Anterior cingulate cortex (tissue), 58 donors: ENCODE measurements at places on chromosomes 7 and 10.

DNA sequence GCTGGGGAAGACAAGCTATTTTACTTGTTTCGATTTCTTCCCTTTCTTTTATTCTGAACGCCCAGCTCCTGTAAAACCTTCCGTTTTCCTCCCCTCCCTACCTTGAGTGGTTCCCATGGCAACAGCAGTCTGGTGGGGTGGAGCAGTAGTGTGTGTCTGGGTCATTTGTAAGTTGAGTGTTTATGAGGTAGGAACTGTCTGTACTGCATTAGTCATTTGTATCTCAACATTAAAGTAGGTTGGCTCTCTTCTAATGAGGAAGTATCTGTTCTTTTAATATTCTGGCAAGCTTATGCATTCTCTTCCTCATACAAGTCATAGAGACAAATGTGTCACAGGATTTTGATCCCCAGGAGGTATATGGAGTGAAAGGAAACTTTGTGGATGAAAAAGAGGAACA, 85.3 kb upstream of the CCDC6 start:
- no peak for DNase-seq

- DNase-seq = peak; percentile 9
Measured at GRCh38 chr7:37942934-37943610, 22.6 kb downstream of the EPDR1 start.

- no peak for DNase-seq
Measured at GRCh38 chr7:31497516-31497915, 16.4 kb upstream of the ITPRID1 start.

- no peak for DNase-seq
Measured at GRCh38 chr7:16326106-16326505, 95.2 kb downstream of the CRPPA start.

GRCh38 chr7:158811894-158812293, 17.4 kb downstream of the ESYT2 start:
- no peak for DNase-seq

- DNase-seq = no peak
Measured at GRCh38 chr7:121480058-121480457, 84.0 kb upstream of the FAM3C start.

DNA sequence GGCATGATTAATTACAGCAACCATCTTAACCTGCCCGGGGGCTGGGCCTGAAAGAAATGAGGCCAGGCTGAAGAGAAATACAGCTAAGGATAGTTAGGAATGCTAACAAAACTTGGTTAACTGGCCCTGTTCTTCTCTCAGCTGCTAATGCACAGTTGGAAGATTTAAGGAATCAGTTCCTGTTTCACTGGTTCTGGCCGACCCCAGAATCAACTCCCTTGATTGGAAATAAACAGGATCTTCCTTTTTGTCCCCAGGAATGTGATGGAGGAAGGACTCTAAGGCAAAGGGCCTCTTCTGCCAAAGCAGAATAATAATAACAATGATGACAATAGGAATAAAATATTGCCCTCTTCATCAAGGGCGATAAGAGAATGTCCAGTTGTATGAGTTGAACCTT, 3.5 kb upstream of the LRMDA start:
- DNase-seq = no peak

- no peak for DNase-seq
Measured at GRCh38 chr7:75992083-75992755, 2.2 kb downstream of the TMEM120A start.

GRCh38 chr7:28988810-28989209, 30.7 kb upstream of the TRIL start:
- no peak for DNase-seq

- DNase-seq = no peak
Measured at GRCh38 chr10:63591600-63592379, 70.6 kb downstream of the REEP3 start.

DNA sequence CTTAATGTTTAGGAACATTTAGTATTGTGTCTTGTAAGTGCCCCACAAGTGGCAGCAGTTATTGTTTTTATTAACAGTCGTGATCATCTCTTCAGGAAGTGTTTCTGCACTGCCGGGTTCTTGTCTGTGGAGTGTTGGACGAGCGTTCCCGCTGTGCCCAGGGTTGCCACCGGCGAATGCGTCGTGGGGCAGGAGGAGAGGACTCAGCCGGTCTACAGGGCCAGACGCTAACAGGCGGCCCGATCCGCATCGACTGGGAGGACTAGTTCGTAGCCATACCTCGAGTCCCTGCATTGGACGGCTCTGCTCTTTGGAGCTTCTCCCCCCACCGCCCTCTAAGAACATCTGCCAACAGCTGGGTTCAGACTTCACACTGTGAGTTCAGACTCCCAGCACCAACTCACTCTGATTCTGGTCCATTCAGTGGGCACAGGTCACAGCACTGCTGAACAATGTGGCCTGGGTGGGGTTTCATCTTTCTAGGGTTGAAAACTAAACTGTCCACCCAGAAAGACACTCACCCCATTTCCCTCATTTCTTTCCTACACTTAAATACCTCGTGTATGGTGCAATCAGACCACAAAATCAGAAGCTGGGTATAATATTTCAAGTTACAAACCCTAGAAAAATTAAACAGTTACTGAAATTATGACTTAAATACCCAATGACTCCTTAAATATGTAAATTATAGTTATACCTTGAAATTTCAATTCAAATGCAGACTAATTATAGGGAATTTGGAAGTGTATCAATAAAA, 22.2 kb downstream of the PLA2G12B start:
- no peak for DNase-seq

- DNase-seq = no peak
Measured at GRCh38 chr10:6473901-6474370, 106.1 kb downstream of the PRKCQ start.

GRCh38 chr7:50349963-50350944, 45.7 kb downstream of the IKZF1 start:
- no peak for DNase-seq

GRCh38 chr10:82867056-82867455, 992.1 kb downstream of the NRG3 start:
- no peak for DNase-seq

- DNase-seq = no peak
Measured at GRCh38 chr10:21452203-21452602, 73.3 kb downstream of the SKIDA1 start.

GRCh38 chr7:111846898-111847297, 284.6 kb upstream of the IMMP2L start:
- no peak for DNase-seq

DNA sequence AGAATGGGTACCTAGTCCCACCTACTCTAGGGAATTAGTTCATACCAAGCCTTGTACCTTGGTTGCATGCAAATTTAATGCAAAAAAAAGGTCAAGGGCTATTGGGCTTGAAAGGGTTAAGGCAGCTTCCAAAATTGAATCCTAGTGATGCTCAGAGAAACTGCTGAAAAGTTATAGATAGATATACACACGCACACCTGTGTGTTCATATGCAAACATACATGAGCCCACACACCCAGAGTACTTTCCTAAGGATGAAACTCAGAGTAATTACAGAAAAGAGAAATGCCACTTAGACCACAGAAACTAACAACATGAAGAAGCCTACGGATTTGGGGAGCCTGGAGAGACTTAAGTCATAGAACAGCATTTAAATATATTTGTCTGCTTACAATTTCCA, 1.5 kb downstream of the SLC25A13 start:
- DNase-seq = no peak

- no peak for DNase-seq
Measured at GRCh38 chr10:112385201-112385600, 11.3 kb downstream of the ACSL5 start.
